ENCODE measurements at places on chromosomes 2 and 18. TPM values are rescaled to one million over a fixed set of nuclear protein-coding genes. Genes with fewer than 3 reads are reported as not detected.

Gene REG3G
- total RNA-seq, result not detected

Gene DPYSL5
- 5.6 TPM for total RNA-seq

Gene PDE11A
- total RNA-seq, result 0.43 TPM

Gene MYO5B
- total RNA-seq, result 8.0 TPM

Gene GPAT2
- 0.02 TPM for total RNA-seq

Gene RHOB
- total RNA-seq, result 487 TPM

Gene MYL1
- total RNA-seq, result not detected

Gene RAB6D
- not detected for total RNA-seq

Gene GCG
- total RNA-seq, result not detected
